ENCODE measurements at places on chromosomes 7 and 10.

- DNase-seq: no peak
Measured at GRCh38 chr7:142797391-142798377, 26.9 kb downstream of the PRSS2 start.

- no peak for DNase-seq
Measured at GRCh38 chr10:78405231-78405630, 371.6 kb downstream of the RPS24 start.

GRCh38 chr10:63462442-63462841, 3.3 kb downstream of the JMJD1C start:
- no peak for DNase-seq

GRCh38 chr10:118963341-118963740, 66.2 kb upstream of the NANOS1 start:
- no peak for DNase-seq

- DNase-seq: no peak
Measured at GRCh38 chr10:29508554-29509244, 126.1 kb downstream of the SVIL start.

DNA sequence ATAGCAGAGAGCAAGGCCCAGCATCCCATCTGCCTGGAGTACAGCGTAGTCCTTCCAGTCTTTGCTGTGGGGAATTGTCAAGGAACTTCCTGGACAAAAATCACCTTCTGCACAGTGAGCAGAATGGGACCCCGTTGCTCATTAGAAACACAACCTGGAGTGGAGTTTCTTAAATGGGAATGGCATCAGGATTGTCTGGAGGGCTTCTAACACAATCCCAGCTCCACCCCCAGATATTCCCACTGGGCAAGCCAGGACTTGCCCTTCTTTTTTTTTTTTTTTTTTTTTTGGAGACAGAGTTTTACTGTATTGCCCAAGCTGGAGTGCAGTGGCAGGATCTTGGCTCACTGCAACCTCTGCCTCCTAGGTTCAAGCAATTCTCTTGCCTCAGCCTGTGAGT, 356.4 kb downstream of the GALNT17 start:
- DNase-seq: no peak

GRCh38 chr10:65017523-65017922, 1496.3 kb downstream of the REEP3 start:
- DNase-seq: no peak

GRCh38 chr7:155951554-155952158, 139.4 kb upstream of the SHH start:
- DNase-seq: no peak

Measured in stimulated activated CD8-positive, alpha-beta memory T cell treated with anti-CD3 and anti-CD28 coated beads, Interleukin-7, amount 100 ng/mL, for 48 hours (primary cell).